ENCODE measurements at places on chromosomes 1 and 21.

GRCh38 chr1:229092377-229093237 is 178.3 kb upstream of the RAB4A start:
- DNase-seq: no peak

GRCh38 chr1:116690849-116691406 is 23.4 kb upstream of the IGSF3 start:
- no peak for DNase-seq

DNA sequence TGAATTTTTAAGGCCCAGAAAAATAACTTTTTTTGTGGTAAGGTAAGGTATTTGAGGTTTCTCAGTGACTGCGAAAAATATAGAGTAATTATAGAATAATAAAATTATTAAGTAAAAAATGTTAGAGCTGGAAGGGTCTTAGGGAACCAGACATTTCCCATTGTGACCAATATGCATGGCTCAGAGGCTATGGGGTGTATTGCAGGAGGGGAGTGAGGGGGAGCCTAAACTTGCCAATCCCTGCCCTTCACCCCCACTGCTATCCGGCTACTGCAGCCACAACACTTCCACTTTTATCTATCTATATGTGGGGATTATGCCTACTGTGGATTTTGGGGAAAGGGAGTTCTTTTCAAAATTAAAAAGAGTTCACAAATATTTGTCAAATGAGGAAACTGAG is 7.6 kb upstream of the GADD45A start:
- no peak for DNase-seq

DNA sequence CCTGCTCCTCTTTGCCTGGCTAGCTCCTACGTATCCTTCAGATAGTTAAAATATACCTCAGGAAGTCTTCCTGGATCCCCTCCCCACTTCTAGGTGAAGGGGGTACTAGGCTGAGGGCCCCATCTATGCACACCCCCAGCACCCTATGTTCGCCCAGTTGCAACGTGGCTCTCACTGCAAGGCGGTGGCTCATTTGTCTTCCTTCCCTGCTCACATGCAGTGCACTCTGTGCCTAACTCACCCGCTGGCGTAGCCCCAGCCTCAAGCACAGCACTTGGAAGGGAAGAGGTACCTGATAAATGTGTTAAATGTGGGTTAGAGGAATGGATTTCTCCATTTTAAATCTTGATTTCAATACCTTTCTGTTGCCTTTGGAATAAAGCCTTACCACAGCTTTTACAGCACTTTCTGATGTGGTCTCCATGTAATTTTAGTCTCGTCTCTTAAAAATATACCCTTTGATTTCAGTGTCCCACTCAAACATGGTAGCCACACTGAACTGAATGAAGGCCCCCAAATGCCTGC is 39.3 kb downstream of the L1TD1 start:
- DNase-seq: no peak

DNA sequence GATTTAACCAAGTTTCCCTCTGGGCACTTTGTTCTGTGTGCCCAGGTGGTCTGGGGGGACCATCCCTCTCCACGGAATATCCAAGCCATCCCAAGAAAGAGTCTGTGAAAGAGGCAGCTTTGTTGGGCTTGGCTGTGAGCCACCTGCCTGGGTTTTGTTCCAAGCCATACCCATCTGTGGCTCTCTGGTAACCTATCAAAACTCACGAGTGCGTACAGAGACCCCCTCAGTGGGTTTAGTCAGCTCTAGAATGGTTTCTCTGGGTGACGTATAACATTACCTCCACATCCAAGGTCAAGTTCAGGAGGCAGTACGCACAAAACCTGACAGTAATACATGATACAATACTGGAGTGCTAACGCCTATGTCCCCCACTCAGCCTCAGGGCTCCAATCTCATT is 54.2 kb downstream of the DNTTIP2 start:
- DNase-seq: no peak

DNA sequence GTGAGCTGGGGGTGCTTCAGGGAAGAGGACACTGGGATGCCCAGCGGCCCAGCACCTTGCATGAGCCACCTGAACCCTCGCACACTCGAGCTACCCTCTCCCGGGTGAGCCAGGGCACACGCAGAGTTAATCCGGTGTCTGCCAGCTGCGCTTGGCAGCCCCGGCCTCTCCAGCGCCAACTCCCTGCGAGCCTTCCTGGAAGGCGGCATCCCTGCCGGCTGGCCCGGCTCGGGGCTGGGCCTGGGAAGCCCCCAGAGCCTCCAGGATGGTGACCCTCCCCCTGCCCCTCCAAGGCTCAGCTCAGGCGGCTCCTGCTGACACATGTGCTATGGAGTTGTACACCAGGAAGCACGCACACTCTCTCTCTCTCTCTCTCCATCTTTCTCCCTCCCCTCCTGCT is 48.7 kb downstream of the RAP1GAP start:
- DNase-seq: no peak

- DNase-seq: no peak
Observed at GRCh38 chr1:113394043-113394862, 3.9 kb downstream of the MAGI3 start.

GRCh38 chr1:20271498-20272400 is 18.9 kb upstream of the VWA5B1 start:
- DNase-seq: no peak

GRCh38 chr1:9375912-9376311 is 83.2 kb downstream of the SPSB1 start:
- no peak for DNase-seq

GRCh38 chr1:20575541-20576336 is 13.2 kb upstream of the CDA start:
- no peak for DNase-seq

DNA sequence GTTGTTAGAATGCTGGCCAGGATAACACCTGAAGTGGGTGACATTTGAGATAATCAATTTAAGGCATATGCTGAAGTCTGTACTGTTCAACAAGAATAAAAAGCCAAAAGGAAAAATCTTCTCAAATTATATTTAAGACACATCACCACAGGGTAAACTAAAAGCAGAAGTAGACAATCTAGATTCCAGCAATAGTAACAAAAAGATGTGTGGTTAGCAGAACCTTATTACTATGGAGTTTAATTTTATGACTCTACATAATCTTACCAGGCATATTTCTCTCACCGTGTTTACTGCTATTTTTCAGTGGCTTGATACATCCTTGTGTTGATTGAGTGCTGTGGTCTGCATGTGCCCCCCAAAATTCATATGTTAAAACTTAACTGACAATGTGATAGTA is 300.4 kb upstream of the ZP4 start:
- no peak for DNase-seq

- no peak for DNase-seq
Observed at GRCh38 chr1:55803429-55803828, 588.3 kb upstream of the USP24 start.

DNA sequence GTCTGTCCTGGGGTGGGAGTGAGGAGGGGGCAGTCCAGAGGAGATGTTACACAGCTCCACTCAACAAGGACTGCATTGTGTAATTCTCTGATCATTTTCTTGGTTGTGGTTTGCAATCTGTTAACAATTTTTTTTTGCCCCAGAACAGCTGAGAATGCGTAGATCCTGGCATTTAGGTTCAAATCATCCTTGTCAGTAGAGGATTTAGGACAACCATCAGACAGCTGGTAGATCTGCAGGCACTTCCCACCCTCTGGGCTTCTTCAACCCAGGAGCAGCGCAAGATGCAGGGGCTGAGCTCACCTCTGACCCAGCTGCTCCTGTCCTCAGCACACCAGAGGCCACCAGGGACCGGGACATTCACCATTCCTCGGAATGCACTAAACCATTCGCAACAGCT is 13.5 kb downstream of the BCAR3 start:
- DNase-seq: no peak

DNA sequence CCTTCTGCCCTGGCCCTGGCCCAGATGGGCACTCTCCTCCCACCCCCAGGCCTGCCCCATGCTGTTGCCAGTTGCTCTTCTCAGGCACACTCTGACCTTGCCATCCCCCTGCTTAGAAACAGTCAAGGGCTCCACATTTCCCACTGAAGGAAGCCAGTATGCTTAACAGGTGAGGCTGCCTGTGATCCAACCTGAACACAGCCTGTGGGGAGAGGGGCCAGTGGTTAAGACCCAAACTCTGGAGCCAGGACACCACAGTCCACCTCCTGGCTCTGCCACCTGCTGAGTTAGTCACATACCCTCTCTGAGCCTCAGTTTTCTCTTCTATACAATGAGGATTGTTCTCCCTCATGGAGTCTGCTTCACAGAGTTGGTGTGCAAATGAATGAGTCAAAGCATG is 526.9 kb downstream of the MATN1 start:
- no peak for DNase-seq

- DNase-seq: no peak
Observed at GRCh38 chr1:168736520-168736919, 7.5 kb upstream of the DPT start.

DNA sequence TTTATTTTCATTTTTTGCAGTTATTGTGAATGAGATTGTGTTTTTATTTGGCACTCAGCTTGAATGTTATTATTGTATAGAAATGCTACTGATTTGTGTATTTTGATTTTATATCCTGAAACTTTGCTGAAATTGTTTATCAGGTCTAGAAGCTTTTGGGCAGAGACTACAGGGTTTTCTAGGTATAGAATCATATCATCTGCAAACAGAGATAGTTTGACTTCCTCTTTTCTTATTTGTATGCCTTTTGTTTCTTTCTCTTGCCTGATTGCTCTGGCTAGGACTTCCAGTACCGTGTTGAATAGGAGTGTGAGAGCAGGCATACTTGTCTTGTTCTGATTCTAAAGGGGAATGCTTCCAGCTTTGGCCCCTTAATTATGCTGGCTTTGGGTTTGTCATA is 27.3 kb downstream of the ZNF691 start:
- DNase-seq: no peak

- peak; percentile 36 for DNase-seq
Observed at GRCh38 chr1:42259059-42259738, 75.8 kb downstream of the FOXJ3 start.

DNA sequence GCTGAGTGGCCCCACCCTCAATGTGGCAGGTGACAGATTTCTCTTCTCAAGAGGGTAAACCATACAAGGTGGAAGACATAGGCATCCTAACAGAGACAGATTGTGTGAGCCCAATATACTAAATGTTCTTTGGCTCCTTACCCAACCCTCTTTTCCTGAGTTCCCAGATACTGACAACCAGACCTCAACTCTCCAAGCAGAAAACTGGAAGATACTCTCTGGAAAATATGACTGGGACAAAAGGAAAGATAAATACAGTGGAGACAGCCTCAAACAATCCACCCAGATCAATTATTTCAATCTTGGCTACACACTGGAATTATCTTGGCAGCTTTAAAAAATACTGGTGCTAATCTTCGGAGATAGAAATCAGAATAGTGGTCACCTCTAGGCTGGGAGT is 6.5 kb downstream of the EVI5 start:
- no peak for DNase-seq

DNA sequence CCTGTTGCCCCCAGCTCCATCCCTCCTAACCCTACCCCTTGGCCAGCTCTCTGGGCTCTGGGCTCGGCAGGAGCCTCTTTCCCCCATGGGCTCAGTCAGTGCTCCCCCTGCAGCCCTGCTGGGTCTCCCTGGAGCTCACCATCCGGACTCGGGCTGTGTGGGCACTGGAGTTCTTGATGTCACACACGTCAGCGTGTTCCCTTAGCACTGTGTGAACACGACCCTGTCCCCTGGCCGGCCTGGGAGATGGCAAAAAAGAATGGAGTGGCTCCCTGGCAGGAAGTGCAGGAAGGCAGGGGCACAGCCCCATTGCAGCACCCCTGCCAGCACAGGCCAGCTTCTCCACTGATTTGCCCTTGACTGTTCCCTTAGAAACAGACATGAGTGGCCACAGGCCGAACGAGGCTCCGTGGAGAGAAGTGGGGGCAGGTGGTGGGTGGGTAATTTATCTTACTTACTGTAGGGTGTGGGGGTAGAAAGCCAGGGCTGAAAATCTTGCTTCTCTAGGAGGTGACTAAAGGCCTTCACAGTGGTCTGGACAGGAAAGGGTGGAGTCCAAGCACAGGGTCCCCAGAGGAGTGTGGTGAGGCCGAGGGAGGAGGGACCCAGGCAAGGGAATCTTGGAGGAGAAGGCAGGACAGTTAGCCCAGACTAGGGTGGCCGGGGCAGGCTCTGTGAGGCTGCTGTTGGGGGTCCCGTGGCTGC is 381.7 kb upstream of the VAMP3 start:
- DNase-seq: no peak

DNA sequence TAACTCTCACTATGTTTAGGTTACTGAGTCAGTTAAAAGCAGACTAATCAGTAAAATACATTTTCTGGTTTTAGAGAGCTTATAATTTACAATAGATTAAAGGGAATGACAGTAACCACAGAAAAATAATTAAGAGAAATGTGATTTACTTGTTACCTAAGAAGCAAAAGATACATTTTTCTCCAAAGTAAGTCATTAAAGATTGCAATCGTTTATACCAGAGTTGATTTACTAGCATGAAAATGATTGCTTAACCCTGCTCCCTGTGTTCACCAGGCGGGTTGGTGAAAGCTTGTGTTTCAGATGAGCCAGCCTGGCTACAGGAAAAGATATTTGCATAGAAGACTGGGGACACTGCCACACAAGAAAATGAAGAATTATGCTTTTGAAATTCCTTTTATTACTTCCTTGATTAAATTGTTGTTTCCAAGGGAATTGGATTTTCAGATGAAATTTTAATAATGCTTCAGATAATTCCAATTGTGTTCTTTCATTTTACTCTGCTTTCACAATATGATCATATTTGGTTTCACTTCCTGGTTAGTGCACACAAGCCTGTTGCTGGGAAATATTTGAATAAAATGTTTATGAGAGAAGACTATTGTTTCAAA is 27.9 kb downstream of the LRRC8B start:
- DNase-seq: no peak

GRCh38 chr1:237891979-237892378 is 1.3 kb upstream of the ZP4 start:
- DNase-seq: no peak

GRCh38 chr1:117070124-117070523 is 10.0 kb downstream of the TTF2 start:
- DNase-seq: no peak

DNA sequence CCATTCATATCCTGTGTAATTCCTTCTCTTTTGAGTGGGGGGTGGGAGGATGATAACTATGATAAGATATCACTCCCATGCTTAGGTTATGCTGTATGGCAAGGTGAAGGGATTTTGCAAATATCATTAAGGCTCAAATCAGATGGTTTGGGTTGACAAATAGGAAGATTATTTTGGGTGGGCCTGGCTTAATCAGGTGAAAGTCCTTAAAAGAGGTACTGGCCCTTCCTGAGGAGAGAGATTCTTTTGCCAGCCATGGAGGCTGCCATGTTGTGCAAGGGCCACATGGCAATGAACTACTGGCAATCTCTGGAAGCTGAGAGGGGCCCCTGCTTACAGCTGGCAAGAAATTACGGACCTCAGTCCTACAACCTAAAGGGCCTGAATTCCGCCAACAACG is 174.6 kb upstream of the FOXD3 start:
- DNase-seq: no peak

Measured in HFFc6 (cell line).